ENCODE measurements at places on chromosomes 2 and 18.

- no peak for DNase-seq
Observed at GRCh38 chr2:234595829-234596228, 98.9 kb upstream of the ARL4C start.

DNA sequence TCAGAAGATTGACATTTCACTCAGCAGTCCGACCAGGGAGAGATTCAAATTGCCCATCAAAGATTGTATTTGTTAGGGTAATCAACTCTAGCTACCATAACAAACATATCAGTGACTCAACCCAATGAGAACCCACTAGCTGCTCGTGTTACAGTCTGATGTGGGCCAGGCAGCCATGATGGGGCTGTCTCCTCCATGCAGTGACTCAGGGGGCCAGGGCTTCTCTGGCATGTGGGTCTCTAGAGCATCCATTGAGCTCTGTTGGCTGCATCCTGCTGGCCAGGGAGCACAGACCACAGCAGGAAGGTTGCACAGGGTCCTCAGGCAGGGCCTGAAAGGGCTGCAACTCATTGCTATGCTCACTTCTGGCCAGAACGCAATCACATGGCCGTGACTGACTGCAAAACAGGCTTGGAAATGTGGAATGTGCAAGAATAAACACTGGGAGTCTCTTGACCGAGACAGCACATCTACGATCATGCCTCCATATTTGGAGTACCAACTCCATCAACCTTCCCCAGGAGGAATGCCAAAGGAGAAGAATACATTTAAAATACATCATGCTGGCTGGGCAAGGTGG lies 216.8 kb downstream of the EIPR1 start:
- no peak for DNase-seq

DNA sequence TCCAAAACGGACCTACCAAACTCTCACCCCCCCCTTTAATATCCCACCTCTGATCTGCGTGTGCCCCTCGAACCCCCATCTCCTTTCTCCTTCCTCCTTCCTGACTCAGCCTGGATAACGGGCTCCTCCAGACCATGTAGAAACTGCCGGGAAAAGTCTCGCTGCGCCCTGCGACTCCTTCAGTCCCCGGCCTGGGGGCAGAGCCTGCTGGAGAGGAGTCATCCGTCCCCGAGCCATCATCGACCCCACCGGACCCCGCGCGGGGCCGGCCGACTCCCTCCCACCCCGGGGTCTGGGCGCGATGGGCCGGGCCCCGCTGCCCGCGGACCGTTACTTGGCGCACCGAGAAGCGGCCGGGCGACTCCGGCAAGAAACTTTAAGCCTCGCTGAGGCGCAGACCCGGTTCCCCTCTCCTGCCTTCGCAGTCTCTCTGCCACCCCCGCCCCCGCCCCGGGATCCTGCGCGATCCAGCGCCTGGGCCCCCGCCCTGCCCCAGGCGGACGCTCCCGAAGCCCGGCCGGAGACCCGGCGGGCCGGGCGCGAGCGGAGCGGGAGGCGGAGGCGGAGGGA lies 3.4 kb downstream of the ZEB2 start:
- no peak for DNase-seq

DNA sequence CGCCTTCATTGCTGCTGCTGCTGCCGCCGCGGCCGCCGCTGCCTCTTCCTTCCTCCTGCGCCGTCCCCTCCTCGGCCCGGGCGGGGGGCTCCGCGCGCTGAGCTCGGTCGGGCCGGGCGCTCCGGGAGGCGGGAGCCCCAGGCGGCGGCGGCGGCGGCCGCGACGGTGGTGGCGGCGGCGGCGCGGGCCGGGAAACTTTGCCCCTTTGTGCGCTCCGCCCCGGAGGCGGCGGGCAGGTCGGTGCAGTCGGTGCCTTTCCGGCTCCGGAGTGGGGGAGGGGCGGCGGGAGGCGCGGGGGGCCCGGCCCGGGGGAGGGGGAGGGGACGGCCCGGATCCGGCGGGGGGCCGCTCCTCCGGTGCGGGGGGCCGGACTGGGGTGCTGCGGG lies 205 bp downstream of the TET3 start:
- DNase-seq: peak; percentile 61

- DNase-seq: no peak
Observed at GRCh38 chr2:196291426-196291825, 120.0 kb upstream of the STK17B start.

DNA sequence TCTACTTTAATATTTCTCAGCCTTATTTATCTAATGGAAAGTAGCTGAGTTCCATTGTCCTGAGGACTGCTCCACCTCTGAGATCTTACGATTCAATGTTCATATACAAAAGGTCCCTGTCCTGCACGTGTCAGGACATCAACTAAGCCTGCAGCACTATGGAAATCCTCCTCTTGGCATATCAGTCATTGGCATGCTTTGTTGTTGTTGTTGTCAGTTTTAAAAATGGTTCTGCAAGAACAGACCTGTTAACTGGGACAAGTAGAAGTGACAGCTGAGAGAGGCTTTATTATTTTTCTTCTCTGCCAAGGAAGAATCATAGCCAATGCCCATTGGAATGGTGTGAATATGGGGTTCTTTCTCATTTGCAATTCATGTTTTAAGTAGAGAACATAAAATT lies 450.1 kb upstream of the PKDCC start:
- DNase-seq: no peak

DNA sequence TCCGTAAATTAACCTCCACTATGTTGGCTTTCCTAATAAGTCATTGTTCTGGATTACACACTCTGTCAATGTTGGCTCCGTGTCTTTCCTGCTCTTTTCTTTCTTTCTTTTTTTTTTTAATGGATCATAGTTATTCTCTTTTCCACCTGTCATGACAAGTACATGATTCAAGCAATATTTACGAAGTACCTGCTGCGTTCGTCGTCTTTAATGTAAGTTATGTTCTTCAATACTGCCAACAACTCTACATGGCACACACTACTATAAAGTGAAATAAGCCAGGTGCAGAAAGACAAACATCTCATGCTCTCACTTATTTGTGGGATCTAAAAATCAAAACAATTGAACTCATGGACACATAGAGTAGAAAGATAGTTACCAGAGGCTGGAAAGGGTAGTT lies 239.1 kb downstream of the SCG2 start:
- DNase-seq: no peak

DNA sequence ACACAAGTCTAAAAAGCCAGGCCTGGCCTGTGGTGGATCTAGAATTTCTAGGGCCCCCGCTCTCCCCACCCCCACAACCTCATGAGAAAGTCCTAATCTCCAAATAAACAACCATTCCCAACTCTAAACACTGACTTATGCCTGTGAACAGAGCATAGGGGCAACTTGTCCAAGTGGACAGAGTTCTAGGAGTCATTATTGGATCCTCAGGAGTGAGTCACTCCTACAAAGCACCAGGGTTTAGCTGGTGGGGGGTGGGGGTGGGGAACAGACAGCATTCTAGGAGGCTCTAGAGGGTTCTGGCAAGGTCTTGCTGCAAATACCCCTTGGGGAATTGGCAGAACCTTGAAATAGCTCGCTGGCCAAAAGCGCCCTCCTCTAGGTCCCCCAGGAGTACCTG lies 83.3 kb downstream of the ZCCHC2 start:
- DNase-seq: no peak

- no peak for DNase-seq
Observed at GRCh38 chr2:230785346-230785745, 72.7 kb downstream of the CAB39 start.

GRCh38 chr2:23042216-23042906 lies 342.6 kb upstream of the KLHL29 start:
- DNase-seq: no peak

DNA sequence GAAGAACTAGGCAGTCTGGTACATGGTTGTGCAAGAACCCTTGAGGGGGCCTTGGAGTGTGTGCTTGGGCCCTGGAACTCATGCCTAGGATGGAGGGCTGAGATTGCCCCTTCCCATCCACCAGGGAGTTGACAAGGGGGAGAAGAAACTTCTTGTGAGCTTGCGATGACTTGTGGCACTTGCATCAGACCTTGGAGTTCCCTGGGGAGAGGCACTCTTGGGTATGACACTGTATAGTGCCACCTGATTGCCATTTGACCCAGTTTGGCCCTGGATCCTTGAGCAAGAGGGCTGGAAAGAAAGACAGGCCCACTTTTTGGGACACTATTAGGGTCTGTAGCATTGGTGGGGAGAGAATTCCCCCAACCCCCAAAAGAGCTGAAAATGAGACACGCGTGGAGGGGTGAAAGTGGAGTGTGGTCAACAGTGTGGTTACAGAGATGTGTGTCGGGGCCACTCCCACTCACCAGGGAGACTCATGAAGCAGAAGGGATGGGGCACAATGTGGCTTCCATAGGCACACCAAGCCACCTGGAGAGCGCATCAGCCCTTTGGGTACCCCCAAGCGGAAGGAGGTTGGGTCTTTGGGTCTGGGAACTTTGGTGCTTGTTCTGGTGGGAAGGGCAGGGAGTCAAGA lies 101.3 kb downstream of the MSH2 start:
- no peak for DNase-seq

DNA sequence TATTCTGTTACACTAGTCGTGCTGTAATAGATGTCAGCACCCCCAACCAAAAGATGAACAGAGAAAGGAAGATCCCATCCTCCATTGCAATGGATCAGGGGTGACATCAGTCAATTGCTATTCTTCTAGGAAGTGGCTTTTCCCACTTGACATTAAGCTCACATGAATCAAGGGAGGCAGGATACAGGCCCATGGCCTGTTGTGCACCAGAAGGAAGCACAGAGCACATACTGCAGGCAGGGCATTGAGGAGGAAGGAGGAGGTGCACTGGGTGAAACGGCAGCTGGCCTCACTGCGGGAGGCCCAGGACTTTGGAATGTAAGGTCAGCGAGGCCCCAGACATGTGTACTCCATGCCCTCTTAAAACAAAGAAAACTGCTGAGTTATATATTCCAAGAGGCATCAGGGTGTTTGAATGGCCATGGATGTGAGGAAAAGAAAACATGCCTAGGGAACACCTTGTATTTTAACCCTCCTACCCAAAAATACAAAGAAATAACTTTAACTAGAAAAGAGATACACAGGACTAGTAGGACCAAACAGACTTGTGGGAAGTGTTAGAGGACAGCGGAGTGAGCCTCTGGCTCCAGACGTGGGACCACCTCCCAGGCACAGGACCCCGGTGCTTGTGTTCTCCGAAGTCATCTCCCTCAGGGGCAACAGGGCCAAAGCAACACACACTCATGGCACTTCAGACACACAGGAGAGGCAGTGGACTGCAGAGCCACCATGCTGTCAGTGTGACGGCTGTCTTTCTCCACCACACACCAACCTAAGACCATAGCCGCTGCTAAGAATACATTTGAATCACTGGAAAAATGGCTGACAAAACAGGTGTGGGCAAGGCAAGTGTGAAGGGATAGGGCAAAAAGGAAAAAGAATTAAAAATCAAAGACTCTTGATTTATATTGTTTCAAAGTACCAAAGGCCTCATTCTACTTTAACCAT lies 51.4 kb upstream of the RIOK3 start:
- no peak for DNase-seq

- DNase-seq: no peak
Observed at GRCh38 chr2:217897816-217898806, 104.7 kb downstream of the TNS1 start.

DNA sequence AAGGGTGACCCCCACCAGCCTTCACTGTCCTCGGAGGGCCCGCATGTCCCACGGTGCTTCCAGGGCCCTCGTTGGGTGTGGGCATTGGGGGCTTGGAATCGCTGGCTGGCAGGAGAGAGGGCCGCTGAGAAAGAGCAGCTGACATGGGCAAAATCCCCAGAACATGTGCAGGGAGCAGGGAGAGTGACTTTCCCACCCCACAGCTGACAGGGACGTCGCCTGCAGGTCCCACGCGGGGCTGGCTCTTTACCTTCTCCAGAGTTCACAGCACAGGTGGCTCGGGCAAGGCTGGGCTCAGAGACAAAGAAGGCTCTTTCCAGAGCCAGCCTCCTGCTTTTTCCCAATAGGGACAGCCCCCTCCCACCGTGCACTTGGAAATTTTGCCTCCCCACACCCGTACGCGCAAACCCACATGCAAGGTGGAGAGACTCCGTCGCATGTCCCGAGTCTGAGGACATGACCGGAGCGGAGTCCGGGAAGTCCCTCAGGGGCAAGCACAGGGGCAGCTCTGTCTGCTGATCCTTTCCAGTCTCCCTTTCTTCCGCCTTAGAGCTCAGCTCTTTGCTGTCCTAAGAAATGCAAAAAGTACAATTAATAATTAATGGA lies 370.2 kb upstream of the MYT1L start:
- DNase-seq: no peak

DNA sequence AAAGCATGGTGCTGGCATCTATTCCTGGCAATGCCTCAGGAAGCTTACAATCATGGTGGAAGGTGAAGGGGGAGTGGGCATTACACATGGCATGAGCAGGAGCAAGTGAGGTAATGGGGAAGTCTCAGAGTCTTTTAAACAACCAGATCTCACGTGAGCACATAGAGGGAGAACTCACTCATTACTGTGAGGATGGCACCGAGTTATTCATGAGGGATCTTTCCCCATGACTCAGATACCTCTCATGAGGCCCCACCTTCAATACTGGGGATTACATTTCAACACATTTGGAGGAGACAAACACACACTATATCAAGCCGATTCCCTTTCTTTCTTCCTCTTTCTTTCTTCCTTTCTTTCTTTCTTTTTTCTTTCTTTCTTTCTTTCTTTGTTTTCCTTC lies 47.9 kb upstream of the FANCL start:
- no peak for DNase-seq

DNA sequence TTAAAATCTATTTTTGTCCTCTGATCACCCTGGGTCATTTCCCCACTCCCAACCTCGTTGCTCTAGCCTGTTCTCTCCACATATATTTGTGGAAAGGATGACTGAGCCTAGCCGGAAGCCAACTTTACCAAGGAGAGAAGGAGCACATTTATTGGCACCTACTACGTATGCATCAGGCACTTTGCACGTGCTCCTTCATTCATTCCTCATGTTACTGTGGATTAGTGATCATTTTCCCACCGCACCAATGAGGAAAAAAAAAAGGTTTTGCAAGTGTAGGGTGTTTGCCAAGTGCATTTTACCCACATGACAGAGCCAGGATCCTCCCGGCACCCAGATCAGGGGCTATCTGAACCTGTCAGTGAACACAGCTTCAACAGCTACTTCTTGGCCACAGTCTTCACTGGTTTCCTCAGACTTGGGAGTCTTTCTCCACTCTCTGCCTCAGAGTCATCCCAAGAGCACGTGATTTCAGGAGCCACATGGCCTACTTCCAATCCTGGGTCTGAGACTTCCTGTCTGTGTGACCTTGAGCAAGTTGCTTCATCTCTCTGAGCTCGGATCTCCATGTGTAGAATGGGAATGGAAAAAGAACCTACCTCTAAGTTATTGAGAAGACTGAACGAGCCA lies 1.9 kb upstream of the C1QL2 start:
- no peak for DNase-seq

GRCh38 chr18:22177327-22177871 lies 8.0 kb downstream of the GATA6 start:
- no peak for DNase-seq

Measured in activated T-cell treated with anti-CD3 and anti-CD28 coated beads for 1 hour (primary cell).